Sciatic nerve (tissue), 2 donors: ENCODE measurements at places on chromosomes 5 and 9.

GRCh38 chr9:21689854-21690253, 112.6 kb upstream of the MTAP start:
- no peak for DNase-seq

GRCh38 chr5:10306806-10307205, 896 bp downstream of the CMBL start:
- no peak for DNase-seq

DNA sequence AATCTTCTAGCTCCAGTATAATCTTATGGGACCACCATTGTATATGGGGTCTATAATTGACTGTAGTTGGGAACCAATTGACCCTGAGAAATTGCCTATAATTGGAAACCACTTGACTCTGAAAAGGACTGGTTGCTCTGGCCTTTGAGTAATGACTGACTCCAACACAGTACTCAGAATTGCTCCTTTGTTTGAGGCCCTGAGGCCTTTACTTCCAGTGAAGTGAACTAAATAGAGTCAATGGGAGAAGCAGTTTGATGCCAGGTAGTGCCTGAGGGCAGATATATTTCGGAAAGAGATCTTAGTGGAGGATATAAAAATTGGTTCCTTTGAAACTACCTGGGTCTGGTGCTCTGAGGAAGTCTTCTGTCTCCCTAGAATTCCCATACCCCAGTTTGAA, 16.0 kb upstream of the TMEM171 start:
- no peak for DNase-seq

DNA sequence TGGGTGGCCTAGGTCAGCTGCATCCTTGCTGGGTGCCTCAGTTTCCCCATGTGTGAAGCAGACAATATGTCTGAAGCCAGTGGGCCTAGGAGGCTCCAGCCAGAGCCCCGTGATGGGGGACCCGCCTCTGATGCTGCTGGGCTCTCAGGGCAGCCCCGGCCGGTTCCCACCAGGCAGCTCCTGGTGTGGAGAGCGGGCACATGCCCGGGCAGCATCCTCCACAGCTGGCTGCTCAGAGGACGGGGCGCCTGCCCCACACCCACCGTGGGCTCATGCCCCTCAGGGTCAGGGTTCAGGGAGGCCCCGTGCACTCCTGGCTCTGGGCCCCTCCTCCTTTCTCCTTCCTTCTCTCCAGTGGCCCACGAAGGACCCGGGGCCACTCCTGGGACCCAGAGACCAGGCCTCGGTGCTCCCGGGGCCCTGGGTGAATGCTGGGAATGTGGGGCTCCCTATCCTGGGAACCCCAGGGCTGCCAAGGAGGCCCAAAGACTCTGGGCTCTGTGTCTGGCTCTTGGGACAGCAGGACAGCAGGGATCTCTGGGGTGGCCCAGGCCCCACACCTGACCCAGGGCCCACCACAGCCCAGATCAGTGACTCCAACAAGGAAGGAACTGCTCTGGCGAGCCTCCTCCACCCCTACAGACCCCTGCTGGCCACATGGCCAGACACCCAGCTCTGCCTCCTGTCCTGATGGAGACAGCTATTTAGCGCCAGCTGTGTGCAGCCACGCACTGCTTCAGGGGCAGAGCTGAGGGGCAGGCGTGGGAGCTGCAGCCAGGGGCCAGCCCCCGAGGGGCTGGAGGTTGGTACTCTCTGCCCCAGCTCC, 39.5 kb upstream of the EGFL7 start:
- no peak for DNase-seq

- no peak for DNase-seq
These were observed 386.1 kb downstream of the DNAH5 start for GRCh38 chr5:13558408-13558807.

DNA sequence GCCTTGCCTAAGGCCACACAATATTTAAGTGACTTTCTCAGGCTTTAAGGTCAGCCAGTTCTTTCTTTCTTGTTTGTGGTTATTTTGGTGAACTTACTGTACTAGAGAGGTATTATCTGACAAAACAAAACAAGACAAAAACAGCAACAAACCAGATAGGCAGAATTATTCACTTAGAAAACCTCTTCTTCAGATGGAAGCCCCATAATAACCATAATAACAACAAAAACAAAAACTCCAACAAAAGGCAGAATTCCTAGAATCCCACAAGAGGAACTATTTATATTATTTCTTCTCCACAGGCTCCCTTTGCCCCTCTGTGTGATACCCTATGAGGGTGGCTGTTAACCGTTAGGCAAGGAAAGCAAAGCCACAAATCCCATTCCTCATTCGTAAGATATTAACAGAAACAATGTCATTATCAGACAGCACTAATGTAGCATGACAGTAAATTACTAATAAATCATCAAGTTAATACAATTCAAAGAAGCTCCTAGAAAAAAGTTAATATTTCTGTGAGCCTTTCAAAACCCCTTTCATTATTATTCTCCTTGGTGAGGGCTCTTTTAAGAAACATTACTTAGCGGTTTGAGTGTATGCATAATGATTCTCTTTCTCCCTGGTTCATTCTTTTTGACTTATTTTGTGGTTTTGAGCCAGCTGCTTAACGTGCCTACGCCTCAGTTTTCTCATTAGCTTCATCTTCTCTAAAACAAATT, 274.9 kb downstream of the EFNA5 start:
- no peak for DNase-seq

DNA sequence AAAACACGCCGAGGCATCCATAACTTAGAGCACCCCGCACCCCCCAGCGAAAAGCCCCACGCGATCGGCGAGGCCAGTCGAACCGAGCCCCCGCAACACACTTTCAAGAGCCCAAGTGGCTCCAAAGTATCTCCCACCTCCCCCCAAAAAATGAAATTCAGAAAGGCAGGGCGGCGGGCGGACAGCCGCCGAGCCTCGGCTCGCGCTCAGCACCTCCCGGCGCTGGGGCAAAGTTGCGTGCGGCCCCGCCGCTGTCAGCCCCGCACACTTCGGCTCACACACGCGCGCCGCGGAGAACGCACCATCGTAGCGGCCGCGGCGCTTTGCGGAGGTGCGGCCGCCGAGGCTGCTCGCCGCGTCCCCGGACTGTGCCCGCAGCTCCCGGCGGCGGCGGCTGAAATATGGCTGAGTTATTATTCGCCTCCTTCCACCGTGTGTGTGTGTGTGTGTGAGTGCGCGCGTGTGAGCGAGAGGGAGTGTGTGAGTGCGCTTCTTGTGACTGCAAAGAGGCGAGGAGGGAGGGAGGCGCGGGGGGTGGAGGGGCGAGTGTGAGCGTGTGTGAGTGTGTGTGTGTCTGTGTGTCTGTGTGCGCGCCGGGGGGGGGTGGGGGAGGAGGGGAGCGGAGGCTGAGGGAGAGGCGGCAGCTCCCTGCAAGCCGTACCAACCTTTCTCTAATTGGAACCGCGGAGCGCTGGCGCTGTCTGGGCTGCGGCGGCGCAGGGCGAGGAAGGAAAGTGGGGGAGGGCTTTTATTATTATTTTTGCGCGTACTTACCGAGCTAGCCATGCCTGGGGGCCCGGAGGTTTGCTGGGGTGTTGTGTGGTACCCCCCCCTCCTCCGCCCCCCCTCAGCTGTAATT, 599 bp downstream of the MLLT3 start:
- peak; percentile 88 for DNase-seq
